ENCODE measurements at places on chromosomes 5 and 9.

DNA sequence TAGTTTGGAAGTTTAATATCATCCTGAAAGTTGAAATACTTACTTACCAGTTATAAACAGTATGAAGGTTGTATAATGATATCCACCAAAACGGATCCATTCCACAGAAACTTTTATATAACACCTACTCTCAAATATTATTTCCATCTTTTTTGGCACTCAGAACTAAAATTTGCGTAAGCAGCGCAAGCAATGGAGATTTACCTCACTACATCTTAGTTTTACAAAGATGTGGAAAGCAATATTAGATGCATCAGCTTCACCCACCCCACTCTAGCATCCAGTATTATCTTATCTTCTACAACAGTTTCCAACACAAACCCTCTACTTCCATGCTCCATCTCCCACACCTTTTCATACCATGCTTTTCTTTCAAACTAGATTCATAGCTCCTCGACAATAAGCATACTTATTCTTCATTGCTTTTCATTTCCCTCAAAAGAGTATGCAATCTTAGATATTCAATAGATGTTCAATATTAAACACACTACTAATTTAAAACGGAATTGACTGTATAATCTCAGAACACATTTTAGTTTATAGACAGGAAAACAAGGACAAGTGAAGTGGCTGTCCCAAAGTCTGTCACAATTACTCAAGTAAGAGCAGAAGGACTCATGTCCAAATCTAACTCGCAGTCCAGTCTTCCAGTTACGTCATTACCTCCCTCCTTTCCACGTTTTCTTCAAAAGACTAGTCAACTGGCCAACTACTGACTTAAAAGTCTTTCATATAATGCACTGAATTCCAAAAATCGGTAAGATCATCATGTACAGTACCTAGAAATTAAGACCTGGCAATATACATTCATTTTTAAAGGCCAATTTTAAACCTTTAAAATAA, 2.2 kb downstream of the PPP2CA start:
- no peak for DNase-seq

- no peak for DNase-seq
Observed at GRCh38 chr9:15717290-15717967, 164.6 kb downstream of the CCDC171 start.

GRCh38 chr5:73330613-73331012, 118.0 kb downstream of the FOXD1 start:
- DNase-seq = no peak

DNA sequence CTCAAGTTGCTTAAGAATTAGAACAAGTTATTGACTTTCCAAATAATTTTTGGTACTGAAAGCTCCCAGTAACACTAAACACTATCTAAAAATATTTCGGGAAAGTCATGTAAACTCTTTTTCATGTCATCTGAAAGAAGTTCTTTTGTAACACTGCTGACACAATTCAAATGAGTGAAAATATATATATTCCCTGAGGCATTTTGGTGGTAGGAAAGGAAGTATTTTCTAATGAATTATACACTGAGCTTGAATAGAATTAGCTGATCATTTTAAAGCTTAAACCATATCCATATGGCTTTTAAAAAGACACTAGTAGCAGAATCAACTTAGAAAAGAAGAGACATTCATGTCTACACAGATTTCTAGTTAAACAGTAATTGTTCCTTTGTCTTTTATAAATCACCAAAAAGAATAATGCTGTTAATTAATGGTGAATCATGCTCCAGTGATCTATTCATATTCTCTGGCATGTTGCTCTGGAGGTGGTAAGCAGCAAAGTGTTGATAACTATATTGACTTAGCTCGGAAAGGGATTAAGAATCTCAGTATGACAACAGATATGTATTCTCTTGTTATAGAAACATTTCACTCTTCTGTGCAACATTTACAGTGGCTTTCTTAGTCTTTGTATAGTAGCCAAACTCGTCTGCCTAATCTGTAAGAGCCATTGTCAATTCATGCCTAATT, 27.4 kb upstream of the RFX3 start:
- DNase-seq = no peak
